ENCODE measurements at places on chromosomes 2 and 18. TPM values are rescaled to one million over a fixed set of nuclear protein-coding genes. Genes with fewer than 3 reads are reported as not detected.

The COX7A2L gene
- total RNA-seq = 154 TPM

The ASTL gene
- total RNA-seq = not detected

The HOXD12 gene
- not detected for total RNA-seq

The FMNL2 gene
- 29.6 TPM for total RNA-seq

The CRYGC gene
- total RNA-seq = not detected

The AP1S3 gene
- total RNA-seq = 34.1 TPM

Data from A549 treated with CORT108297 at 1 μM for 4 hours (cell line).